ENCODE measurements at places on chromosomes 7 and 10.
A peak's percentile ranks its signal among the peaks of the same experiment; 100 is the strongest.

DNA sequence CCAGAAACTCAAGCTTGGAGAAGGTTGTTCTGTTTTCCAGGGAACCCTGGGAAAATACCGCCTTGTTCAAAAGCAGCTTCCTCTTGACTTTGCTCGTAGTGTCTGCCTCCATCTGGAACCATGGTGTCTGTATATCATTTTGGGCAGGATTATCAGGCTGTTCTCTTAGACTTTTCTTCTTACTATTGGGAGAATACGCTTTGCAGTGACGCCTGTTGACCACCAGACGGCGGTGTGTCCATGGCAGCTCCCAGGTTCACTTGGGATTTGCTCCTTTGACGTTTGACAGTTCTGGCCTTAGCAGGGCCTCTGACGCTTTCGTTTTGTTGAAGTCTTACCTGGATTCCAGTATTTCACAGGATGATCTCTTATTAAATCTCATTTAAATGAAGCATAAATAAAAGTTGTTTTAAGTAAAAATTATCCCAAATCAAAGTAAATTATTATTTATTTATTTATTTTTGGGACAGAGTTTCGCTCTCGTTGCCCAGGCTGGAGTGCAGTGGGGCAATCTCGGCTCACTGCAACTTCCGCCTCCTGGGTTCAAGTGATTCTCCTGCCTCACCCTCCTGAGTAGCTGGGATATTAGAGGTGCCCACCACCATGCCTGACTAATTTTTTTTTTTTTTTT is 41.8 kb upstream of the GJD4 start:
- peak; percentile 71 for DNase-seq

DNA sequence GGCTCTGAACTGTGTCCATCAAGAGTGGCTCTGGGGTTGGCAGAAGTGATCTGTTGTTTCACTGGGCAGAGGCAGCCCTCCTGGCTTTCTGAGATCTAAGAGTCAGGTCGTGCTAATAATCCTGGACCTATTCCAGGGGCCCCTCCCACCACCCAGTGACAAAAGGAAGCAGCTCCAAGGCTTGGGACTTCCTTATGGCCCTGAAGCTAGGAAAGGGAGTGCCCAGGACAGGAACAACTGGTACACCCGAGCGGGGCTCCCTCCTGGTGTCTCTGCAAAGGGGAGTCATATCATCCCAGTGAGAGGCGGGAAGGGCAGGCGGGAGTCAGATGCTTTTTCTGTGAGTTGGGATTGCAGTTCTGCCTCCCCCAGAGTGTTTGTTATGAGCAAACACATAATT is 32.3 kb downstream of the RPS24 start:
- DNase-seq, result no peak

DNA sequence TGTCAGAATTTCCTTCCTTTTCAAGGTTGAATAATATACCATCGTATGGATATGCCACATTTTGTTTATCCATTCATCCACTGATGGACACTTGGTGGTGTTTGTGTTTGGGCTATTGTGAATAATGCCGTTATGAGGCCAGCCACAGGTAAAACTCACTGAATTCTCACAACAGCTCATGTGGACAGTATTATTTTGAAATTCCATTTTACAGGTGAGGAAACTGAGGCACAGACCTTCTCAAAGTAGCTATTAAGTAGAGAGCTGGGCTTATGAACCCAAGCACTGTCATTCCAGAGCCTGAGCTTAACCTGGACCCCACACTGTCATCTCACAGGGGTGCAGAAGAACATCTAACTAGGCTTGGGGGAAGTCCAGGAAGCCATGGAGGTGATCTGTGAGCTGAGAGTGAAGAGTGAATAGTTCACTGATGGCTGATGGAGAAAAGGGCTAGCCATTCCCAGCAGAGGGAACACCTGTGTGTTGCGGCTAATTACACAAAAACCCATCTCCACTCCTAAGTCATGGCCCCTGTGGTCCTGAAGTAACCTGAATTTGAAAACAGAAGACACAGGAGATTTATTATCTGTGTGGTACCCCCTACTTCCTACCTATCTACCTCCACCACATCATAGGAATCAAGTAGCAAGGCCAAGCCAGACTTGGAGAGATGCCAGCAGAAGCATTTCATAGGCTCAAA is 8.7 kb downstream of the INMT start:
- no peak for DNase-seq

DNA sequence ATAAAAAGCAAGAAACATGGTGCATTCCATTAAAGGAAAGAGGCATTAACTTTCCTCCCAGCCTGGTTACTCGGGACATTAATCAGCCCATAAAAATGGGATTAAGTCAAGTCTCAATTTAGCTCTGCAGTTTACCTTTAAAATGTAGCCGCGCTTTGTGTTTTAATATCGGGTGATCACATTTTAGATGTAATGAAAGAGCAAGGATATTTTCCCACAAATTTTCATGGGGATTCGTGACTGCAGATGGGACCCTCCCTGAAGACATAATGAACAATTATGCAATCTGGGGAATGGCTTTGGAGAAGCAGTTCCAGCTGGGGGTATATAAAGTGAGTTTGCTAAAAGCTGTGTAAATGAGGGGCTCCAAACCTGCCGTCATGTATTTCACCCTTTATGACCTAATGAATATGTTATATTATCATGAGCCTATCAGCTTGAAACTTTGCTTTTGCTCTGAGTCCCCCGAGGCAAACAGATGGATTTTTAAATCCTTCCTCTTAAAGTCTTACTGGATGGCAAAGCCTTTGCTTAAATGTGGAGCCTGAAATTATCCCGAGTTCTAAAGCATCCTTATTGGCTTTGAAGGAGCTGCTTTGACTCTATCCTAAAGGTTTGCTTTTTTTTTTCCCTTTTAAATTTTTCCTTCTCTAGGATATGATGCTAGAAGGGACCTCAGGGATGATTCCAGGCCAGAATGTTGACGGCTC is 31.8 kb downstream of the BAMBI start:
- DNase-seq, result no peak

DNA sequence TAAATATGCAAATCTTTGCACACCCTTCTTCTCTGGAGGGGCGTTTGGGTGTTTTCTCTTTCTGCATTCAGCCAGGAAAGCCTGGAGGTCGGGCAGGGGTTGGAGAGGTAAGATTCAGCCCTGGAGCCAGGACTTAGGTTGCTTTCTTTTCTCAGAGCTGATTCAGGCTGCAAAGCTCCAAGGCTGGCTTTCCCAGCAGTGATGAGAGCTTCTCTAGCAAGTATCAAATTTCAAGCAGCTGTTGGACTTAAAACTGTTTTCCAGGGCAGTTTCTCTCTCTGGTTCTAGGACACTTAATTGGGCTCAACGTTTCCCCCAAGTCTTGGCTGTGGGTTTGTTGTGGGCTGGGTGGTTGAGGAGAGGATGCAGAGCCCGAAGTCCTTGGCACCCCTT is 608 bp downstream of the AKR1B10 start:
- DNase-seq, result no peak

- no peak for DNase-seq
Observed at GRCh38 chr10:67852761-67853160, 14.8 kb upstream of the DNAJC12 start.

- DNase-seq, result no peak
Observed at GRCh38 chr7:23220690-23221305, 25.8 kb upstream of the GPNMB start.

- no peak for DNase-seq
Observed at GRCh38 chr10:51137756-51138529, 63.7 kb downstream of the PRKG1 start.

DNA sequence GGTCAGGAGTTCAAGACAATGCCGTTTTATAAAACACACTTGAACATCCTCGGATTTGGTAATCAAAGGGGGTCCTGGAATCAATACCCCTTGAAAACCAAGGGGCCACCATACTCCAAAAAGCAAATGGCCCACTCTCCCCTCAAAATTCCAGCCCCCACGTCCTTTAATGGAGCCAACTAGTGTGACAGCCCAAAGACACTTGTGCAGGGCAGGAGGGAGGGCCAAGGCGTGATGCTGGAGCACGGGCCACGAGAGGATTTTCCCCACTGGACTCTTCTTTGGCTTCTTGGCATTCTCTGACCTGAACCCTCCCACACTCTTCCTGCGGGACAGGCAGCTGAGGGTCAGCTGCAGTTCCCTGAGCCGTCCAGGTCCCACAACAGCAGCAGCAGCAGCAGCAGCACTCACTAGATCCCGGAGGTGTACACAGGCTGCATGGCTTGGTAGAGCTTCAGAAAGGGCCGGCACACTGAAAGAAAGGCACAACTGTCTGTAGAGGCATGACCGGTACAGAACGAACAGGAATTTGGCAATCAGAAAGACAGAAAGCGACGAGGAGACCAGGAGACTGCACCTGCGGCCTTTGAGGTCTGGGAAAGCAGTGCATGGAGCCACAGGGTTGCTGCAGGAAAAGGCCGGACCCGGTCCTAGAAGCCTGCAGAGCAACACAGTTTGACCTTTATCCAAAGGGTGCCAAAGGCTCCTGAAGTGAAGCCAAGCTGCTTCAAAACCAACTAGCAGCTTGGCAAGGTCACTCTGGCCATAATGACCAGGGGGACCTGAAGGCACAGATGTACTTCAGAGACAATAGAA is 168.2 kb downstream of the TNS3 start:
- DNase-seq, result no peak

DNA sequence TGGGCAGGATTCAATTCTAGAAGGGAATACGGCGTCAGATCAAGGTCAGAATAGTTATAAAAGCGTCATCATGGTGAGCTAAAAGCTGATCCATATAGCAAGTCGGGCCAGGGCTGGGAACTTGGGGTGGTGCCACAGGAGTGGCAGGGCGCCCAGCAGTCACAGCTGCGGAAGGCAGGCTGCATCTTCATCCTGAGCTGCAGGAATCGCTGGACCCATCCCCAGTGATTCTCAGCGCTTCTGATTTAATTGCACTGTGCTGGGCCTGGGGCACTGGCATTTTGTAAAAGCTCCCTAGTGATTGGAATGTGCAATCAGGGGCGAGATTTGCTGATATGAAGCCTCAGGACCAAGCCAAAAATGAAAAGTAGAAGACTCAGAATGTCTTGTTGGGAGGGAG is 135.3 kb downstream of the CTTNBP2 start:
- DNase-seq, result no peak

DNA sequence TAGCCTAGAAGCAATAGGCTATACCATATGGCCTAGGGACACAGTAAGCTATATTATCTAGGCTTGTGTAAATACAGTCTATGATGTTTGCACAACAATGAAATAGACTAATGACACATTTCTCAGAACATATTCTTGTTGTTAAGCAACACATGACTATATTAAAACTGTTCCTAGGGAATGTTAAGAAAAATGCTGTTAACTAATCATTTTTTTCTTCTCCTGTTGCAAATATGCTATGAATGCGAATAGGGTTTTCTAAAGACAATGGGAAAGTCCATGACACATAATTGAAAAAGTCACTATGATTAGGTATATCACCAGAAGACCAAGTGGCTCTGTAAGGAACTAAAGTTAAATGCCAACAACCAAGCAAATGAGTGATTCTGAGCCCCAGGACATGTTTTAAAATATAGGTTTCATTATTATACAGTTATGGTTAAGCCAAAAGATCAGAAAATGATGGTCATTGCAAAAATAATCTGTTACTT is 454.0 kb upstream of the SORCS1 start:
- DNase-seq, result no peak

GRCh38 chr10:122590153-122590552 is 29.6 kb downstream of the DMBT1 start:
- DNase-seq, result no peak

- DNase-seq, result peak; percentile 38
Observed at GRCh38 chr10:80133206-80133605, 676 bp downstream of the PLAC9 start.

DNA sequence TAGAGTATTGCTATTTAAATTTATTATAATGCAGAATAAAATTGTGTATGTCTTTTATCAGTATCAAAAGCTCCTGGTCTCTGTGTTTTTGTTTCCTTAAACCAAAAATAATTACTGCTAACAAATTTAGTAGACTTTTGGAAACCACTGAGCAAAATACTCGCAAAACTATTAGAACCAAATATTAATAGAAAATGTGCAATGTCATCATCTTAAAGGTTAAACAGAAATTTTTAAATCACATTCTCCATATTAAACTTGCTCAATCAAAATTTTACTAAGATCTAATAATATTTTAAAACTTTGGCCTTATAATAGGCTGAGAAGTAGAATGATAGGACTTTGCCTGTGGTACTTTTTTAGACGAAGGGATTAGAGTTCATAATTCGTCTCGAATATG is 48.4 kb downstream of the AASS start:
- DNase-seq, result no peak

DNA sequence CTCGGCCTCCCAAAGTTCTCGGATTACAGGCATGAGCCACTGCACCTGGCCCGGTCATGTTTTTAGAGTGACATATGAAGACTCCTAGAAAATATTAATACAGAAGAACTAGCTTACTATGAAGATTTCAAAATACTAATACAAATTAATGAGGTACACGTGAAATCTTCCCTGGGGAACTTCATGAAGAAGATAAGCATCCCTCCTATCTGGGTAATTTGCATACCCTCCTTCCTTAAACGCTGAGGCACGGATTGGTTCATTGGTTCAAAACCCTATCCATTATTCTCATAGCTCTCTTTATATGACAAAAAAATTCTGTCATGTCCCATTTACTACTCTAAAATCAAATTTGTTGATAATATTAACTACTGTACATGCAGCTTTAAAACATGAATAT is 224.8 kb upstream of the KLF14 start:
- no peak for DNase-seq

GRCh38 chr10:24310104-24310503 is 101.2 kb downstream of the KIAA1217 start:
- no peak for DNase-seq

GRCh38 chr10:96056787-96057186 is 13.4 kb downstream of the CCNJ start:
- DNase-seq, result no peak

DNA sequence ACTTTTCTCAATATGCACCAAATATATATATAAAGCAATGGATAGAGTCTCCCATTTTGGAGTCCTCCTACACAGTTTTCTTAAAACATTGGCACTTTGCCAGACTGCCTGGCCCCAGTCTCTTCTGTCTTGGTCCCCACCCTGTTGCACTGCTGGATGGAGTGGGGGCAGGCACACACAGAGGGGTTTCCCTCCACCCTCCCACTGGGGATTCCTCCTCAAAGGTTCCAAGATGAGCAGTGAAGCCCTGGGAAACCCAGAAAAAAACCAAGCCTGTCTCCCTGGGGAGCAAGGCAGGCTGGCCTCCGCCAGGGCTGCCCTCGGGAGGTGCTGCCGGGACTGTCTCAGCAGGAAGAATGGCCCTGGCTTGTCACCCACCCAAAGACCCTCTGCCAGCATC is 68.0 kb downstream of the SH3PXD2A start:
- no peak for DNase-seq

DNA sequence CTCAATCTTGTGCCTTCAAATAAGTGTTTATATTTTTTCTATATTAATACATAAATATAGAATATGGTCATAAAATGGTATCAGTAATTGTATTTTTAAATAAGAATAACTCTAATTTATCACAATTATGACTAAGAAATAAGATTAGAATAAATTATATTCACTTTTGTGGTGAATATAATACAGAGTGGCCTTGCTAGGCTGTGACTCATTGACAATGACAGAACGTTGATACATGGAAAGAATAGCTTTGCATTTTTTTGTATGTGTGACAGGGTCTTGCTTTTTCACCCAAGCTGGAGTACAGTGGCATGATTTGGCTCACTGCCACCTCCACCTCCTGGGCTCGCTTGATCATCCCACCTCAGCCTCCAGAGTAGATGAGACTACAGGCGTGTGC is 47.8 kb upstream of the PCLO start:
- DNase-seq, result no peak

Data from H9 (cell line).